ENCODE measurements at places on chromosomes 4 and X.

DNA sequence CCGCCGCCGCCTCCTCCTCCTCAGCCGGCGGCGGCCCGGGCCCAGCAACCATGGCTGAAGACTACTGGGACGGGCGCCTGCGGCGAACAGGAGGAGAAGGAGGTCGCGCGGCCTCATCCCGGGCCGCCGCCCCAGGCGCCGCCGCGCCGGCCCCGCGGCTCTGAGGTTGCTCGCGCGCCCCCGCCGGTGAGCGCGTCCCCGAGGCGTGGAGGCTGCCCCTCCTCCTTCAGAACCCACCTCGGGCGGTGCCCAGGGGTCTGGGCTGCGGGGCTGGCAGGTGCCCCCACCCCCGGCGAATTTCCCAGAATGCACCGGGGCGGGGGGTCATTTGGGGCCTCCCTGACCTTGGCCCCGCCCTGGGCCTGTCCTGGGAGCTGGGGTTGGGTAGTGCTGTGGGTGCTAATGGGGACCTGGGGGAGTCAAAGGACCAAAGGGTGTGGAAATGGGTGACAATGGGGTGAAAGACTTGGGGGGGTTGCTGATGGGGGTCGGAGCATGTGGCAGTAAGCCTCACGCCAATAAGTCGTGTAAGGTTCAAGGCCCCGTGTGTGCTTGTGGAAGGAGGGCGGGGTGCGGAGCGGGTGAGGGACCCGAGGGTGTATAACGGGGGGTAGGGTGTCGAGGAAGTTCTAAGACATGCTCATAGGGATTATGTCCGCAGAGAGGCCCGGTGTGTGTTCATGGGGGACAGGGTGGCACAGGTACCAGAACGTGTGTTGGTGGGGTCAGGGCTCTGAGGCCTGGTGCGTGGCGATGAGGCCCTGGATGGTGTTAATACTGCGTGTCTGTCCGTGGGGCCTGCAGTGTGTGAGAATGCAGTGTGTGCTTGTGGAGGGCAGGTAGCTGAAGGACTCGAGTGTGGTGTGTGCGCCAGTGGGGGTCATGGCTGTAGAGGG is 687 bp downstream of the CDK16 start:
- DNase-seq: peak; percentile 61

GRCh38 chrX:138742217-138742616 is 30.7 kb upstream of the FGF13 start:
- no peak for DNase-seq

DNA sequence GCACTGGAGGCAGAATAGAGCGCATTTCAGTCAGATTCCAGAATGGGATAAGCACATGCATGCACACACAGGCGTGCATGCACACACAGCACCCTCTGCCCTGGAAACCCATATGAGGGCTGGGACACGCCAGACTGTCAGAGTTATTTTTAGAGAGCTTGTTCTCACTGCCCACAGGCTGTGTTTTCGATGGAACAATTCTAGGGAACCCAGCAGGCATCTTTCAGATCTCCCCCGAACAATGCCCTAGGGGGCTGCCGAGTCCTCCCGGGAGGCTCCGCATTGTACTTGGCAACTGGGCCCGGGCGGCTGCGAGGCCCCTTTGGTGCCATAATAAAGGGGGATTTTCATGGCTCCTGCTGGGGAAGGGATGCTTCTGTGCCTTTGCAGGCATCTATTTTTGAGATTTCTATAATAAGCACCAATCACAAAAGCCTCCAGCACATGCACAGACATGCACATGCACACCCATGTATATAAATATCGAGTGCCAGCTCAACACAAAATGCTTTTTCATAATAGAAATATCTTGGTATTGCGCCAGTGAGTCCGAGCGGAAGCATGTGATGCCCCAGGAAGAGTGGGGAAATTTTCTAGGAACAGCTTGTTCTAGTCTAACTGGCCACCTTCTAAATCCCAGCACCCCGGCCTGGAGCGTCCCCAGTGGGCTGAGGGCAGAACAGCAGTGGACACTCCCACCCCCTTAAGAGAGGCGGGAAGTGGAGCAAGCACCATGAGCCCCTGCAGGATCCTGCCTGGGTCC is 88.5 kb downstream of the PHKA2 start:
- DNase-seq: no peak

DNA sequence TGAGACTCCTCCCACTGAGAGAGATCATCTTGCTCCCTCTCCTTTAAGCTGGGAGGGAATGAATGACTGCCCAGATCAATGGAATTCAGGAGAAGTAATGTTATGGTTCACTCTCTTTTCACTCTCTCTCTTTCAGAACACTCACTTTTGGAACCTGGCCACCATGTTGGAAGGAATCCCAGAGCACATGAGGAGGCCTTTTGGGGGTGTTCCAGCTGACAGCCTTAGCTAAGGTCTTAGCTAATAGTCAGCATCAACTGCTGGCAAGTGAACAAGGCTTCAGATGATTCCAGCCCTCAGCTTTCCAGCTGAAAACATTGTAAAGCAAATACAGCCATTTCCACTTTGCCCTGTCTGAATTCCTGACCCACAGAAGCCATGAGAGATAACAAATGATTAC is 124.0 kb upstream of the CLNK start:
- DNase-seq: no peak

GRCh38 chrX:111519215-111519614 is 7.8 kb downstream of the SERTM2 start:
- no peak for DNase-seq

DNA sequence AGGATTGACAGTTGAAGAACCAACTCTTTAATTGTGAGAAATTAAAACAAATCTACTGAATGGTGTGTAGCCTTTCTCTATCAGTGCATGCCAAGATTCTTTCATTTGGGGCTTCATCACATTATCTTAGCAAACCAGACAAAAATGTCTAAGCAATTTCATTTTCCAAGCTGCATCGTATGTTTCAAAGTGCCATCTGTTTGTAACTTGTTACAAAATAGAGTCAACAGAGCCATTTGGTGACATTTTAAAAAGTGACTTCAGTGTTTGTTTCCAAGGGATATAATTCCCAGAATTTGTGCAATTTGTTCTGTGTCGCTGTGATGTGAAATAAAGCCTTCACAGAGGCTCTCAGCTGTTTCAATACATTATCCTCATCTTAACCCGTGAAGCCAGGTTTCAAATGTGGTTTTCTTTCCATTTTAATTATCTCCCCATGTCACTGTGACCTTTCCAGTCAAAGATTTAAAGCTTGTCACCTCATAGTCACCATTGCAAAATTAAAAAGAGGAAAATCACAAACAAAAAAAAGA is 46.0 kb upstream of the C1QTNF7 start:
- DNase-seq: no peak

- DNase-seq: no peak
These were observed 79.5 kb downstream of the CLNK start for GRCh38 chr4:10605031-10605430.

DNA sequence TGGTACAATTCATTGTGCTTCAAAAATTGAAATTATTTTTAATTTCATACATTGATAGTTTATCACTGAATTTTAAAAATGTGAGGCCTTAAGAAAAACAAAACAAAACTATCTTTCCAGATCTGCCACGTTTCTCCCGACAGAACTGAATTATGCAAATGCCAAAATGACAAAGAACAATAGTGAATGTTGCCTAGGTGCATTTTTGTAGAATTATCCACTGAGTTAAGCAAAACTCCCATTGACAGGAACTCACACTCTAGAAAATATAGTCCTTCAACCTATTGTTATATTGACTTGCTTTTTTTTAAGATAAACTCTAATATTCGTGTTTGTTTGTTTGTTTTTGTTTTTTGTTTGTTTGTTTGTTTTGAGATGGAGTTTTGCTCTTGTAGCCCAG is 6.5 kb downstream of the PCGF3 start:
- no peak for DNase-seq

DNA sequence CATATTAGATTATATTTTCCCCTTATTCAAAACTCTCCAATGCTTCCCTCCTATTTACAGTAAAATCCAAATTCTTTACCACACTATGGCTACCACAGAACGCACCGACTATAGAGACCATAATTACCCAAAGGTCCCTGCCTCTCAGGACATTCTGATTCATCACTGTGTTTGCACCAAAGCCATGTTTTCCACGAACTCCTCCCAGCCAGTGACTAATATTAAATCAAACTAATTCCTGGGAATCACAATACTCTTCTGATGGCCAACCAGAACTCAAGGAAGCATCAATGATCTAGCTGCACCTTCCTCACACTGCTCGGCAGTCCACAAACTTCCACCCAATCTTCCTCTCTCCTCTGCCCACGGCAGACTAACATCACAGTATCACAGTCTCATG is 24.2 kb upstream of the EDNRA start:
- DNase-seq: no peak

GRCh38 chrX:107699616-107700015 is 71.3 kb downstream of the PRPS1 start:
- no peak for DNase-seq

DNA sequence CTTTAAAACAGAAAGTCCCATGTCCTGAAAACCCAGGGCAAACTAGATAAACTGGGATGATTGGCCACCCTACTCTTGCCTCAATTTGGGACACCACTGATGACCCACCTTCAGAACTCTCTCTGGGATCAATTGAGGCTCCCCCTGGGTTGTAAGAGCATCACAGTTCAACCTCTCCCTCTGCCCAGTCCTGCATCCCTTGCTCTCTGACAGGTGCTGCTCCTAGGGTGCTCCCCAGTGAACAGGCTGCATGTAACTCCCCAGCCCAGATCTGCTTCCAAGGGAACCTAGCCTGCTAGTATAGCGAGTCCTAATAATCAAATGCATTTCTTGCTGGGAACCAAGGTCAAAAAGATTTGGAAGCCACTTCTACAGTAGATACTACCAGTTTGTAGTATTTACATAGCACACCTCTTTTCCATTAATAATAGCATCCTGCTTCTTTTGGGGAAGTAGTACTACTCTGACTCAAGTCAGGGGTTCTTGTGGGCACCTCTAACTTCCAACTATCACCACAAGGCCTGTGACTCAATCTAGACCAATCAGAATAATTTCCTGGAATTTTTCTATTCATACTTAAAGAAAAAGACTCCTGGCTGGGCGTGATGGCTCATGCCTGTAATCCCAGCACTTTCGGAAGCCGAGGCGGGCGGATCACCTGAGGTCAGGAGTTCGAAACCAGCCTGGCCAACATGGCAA is 42.1 kb upstream of the SPINK2 start:
- no peak for DNase-seq

- DNase-seq: no peak
These were observed 15.2 kb downstream of the PRKG2 start for GRCh38 chr4:81199831-81200230.

- DNase-seq: no peak
These were observed 375.4 kb downstream of the ZNF674 start for GRCh38 chrX:46169808-46170207.

DNA sequence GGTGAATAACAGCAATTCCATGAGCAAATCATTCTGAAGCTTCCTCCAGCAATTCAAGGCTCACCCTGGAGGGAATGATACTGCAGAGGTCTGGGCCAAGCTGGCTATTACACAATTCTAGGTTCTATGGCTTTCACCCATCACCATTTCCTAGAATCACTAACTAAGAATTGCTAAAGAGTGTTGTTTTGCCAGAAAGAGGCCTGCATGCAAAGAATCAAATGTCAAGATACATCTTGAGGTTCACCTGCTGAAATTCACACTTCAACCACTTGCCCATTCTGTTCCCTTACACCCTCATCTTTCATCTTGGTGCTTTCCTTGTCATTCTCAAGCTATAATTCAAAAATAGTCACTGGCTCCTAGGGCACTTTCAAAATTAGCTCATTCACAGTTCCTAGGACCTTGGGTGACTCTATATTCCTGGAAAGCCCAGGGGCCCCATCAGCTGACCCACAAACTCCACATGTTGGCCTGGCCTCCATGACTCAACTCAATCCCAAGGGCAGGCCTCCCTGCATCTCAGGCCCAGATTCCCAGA is 7.0 kb downstream of the APBB2 start:
- DNase-seq: no peak

GRCh38 chr4:84497504-84498202 is 1.4 kb downstream of the NKX6-1 start:
- DNase-seq: no peak

DNA sequence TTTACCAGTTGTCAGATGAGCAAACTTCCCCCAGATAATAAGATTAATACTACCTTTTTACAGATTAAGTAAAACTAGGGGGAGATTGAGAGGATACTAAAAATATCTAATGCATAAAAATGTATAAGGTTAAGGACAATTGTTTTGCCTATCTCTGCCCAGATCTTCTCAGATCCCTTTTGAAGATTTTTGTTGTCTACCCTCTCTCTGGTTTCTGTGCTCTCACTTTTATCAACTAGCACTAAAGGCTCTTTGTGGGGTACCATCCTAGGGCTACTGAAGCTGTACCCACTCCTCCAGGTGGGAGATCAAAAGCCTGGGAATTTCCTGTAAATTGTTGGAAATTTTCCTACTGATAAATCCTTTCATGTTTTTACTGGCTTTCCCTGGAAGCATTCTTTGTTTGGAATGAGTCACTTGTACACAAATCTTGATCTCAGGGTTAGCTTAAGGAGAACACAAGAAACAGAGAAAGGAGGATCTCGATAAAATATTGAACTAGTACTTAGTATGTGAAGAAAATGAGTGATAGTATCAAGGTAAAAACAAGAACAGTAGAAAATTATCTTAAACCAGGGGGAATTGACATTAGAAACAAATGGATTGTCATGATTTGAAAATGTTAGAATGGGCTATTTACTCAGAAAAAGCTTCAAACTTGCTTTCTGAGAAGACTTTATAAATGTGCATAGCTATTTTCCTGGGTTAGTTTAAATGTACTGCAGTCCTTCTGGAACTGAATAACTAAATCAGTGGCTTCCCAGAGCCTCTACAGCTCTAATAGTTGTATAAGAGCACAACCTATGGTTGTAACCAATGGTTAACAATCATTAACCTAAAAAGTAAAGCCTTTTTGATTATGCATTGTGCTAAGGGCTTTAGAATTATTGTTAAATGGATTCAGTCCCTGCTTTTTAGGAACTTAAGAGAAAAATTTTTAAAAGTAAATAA is 679.9 kb upstream of the MAGEB2 start:
- no peak for DNase-seq

GRCh38 chrX:2430265-2430825 is 70.4 kb downstream of the DHRSX start:
- no peak for DNase-seq

- no peak for DNase-seq
These were observed 47.0 kb downstream of the MOSPD2 start for GRCh38 chrX:14920196-14920595.

DNA sequence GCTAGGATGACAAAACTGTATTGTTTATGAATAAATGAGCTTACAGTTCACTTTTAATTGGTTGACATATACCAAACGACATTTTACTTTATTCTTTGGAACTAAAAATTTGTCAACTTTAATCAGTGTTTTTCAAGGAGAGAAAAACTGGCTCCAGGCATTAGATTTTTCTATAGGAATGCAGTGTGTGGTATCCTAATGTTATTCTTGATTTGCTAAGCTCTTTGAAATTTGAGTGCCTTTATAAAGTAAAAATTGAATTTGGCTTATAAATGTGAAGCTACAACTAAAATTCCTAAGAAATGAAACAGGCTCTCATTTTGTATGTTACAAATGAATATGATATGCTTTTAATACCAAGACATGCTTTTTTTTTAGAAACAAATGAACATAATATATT is 442.2 kb upstream of the TRAM1L1 start:
- no peak for DNase-seq

GRCh38 chr4:142443469-142443868 is 402.6 kb downstream of the INPP4B start:
- DNase-seq: no peak

GRCh38 chr4:140799686-140800225 is 43.6 kb upstream of the TBC1D9 start:
- DNase-seq: no peak

- peak; percentile 42 for DNase-seq
These were observed 57.2 kb upstream of the BEX4 start for GRCh38 chrX:103157496-103158316.
